ENCODE measurements at places on chromosomes 7 and 10.

DNA sequence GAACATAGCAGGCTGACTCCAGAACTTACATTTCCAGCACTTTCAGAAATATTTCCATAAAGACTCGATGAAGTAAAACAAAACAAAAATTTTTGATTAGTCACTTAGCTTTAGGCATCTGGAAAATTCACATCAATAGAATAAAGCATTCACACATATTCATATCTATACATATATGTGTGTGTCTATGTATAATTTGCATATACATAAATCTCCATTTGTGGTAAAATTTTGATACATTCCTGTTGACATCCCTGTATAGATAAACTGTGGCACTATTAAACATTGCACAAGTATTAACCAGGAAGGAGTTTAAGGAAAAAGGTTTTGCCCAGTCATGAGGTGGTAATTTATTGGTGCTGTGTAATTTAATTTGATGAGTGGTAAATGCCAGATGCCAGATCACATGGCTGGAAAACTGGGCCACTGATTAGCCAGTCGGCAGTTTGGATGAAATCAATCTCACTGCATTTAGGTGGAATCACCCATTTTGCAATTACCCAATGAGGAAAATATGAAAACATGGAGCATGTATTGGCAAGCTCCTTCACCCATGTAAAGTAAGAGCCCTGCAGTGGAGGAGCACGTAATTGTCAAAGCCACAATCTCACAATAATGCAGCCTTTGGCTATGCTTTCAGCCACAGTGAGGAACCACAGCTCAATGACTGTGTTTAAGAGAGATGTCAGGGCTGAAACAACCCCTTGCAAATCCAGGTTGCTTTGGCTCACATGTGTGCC, 294.6 kb downstream of the RNLS start:
- DNase-seq = no peak

- no peak for DNase-seq
These were observed 46.2 kb downstream of the GTF2IRD1 start for GRCh38 chr7:74499835-74500388.

- no peak for DNase-seq
These were observed 35.7 kb downstream of the ITIH2 start for GRCh38 chr10:7738536-7739407.

- no peak for DNase-seq
These were observed 217.1 kb downstream of the PHTF2 start for GRCh38 chr7:78015574-78016260.

- no peak for DNase-seq
These were observed 113.1 kb upstream of the IGFBP3 start for GRCh38 chr7:46034056-46034768.

- DNase-seq = no peak
These were observed 736.9 kb upstream of the COBL start for GRCh38 chr7:52053525-52053924.

DNA sequence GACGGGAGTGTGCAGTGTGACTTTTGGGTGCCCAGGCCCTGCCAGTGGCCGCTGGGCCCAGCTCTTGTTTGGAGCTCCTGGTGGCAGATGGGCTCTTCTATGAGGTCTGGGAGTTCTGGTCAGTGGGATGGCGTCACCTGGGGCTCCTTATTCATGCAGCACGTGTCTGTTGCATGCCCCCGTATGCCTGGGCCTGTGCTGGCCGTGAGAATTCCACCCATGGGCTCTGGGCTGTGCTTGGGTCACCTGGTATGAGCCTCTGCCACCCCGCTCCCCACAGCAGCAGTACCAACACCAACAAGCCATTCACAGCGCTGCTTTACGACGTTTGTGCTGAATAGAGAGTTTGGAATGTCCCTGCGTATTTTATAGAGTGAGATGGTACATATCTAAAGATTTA, 27.1 kb downstream of the INPP5A start:
- DNase-seq = no peak

- DNase-seq = no peak
These were observed 1.2 kb downstream of the THNSL1 start for GRCh38 chr10:25017661-25018060.

GRCh38 chr10:111110771-111111170, 33.9 kb downstream of the ADRA2A start:
- no peak for DNase-seq

- DNase-seq = no peak
These were observed 58.0 kb downstream of the MAP3K8 start for GRCh38 chr10:30491916-30492515.

GRCh38 chr10:124296121-124296812, 122.5 kb downstream of the OAT start:
- no peak for DNase-seq

DNA sequence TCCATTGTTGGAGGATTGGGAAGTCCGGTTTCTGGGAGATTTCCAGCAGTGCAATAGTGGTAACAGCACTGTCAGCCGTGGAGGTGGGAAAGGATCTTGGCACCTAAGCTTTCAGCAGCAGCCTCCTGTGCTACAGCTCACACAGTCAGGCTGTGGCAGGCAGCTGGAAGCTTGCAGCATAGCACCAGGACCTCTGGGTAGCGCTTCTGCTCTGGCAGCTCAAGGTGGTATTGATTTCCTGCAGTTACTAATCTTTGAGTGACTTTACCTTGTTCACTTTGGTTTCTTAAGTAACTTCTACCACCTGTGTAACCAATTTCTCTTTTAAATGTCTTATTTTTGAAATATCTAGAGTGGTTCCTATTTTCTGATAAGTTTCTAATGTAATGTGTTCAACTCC, 130.5 kb downstream of the LHFPL3 start:
- DNase-seq = no peak

GRCh38 chr10:103504181-103504783, 10.8 kb downstream of the NEURL1 start:
- DNase-seq = no peak

- DNase-seq = no peak
These were observed 99.5 kb downstream of the GPR85 start for GRCh38 chr7:112987171-112987570.

- DNase-seq = no peak
These were observed 624 bp upstream of the CEP55 start for GRCh38 chr10:93495654-93496321.

GRCh38 chr7:4838626-4839334, 23.1 kb downstream of the PAPOLB start:
- DNase-seq = no peak

DNA sequence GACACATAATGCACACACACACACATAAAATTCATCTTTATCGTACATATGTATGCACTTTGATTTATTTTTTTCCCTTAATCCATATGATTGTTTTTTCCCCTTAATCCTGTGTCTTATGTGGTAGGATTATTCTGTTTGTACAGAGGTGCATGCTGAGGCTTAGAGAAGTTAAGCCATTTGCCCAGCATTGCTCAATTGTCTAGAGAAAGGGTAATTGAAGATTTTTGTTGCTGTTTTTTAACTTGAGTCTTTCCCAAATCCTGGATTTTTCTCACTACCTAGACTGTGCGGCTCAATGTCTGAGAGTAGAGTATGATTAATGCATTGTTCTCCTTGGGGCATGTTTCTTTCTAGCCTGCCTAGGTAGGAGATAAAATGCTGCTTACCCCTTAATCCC, 35.0 kb downstream of the WBP1L start:
- DNase-seq = no peak

DNA sequence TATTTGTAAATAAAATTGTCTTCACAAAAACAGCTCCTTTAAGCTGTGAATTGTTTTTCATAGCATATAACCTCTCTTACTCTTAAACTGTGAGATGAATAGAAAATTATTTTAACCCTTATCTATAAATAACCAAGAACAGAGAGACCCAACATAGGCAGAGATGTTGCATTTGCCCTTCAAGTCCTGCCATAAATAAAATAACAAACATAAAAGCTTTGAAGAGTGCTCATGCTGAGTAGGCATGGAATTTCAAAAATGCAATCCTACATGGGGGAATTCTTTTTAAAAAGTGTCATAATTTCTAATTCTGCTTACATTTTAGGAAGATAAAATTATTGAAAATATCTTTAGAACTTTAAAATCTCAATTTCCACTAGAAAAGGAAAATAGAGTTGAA, 124.1 kb upstream of the FERD3L start:
- DNase-seq = no peak

DNA sequence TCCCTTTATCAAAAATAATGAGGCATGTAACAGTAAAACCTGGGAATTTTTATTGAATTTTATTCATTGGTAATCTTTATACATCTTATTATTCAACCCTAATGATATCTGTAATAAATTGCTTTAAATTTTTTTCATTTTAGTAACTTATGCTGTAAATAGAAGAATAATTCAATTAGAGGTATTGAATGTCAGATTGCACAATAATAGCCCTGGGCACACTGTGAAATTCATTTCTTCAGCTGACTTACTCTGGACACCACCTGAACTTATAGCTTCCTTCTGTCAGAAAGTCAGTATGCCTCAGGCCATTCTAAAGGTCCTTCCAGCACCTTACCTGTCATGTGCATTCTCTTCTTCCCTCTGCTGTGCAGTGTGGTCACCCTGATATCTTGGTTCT, 59.2 kb downstream of the ADAM22 start:
- DNase-seq = no peak
